Stimulated activated CD8-positive, alpha-beta memory T cell treated with anti-CD3 and anti-CD28 coated beads, Interleukin-7, amount 100 ng/mL, for 24 hours (primary cell): ENCODE measurements at places on chromosomes 4 and X.

- DNase-seq, result no peak
Measured at GRCh38 chr4:8464381-8464780, 23.8 kb downstream of the TRMT44 start.

DNA sequence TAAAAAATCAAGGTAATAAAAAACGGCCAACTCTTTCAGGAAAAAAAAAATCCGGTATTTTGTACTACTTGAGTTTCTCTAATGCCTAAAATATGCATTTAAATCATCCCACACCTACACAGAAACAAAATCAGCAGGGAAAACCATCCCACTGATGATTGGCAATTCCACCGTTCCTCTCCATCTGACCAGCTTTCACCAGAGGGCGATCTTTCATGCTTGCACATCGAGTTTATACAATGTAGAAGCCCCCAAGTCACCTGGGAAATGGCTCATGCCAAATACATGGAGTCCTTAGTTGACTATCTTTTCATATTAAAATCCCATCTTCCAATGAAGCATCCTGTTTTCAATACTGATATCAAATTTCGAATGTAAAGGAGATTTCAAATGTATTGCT, 69.2 kb downstream of the PTCHD1 start:
- DNase-seq, result no peak

DNA sequence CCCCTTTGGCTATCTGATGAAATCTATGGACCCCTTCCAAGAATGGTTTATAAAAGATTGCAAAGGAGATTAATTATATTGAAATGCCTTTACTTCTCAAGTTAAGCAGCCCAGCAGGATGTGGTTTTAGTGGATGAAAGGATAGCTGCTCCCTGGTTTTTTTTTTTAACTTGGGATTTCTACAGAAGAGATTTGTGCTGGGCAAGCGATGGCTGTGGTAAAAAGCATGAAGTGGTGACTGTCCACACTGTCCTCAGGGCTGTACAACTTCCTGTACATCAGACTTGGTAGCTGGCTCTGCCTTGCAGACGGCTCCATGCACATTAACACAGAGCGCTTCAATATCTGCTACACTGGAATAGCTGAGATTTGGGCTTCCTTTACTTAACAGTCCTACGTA, 321.7 kb downstream of the DHX15 start:
- DNase-seq, result no peak

GRCh38 chr4:147547314-147548056, 66.6 kb downstream of the EDNRA start:
- no peak for DNase-seq

GRCh38 chr4:104491481-104492182, 3.1 kb downstream of the CXXC4 start:
- DNase-seq, result no peak

- DNase-seq, result no peak
Measured at GRCh38 chrX:154991039-154991438, 31.5 kb downstream of the F8 start.

GRCh38 chrX:150774798-150775568, 81.8 kb downstream of the MTMR1 start:
- no peak for DNase-seq

GRCh38 chr4:177051473-177052060, 258.1 kb upstream of the NEIL3 start:
- DNase-seq, result no peak

DNA sequence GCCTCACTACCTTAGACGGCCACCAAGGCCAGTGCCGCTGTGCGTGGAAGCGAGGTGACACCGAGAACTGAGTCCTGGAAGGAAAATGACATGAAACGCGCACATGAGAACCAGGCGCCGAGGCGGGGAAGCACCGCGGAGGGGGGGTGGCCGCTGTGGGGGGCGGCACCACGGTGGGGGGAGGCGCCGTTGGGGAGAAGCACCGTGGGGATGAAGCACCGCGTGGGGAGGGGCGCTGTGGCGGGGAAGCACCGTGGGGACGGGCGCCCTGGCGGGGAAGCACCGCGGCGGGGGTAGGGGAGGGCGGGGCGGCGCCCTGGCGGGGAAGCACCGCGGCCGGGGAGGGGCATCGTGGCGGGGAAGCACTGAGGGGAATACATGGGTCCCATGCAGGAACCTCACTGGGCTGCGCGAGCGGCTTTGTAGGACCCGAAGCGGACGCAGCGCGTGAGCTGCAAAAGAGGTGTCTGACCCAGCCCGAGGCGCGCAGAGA, 28.0 kb downstream of the PPP2R3B start:
- DNase-seq, result no peak

GRCh38 chrX:68920561-68920960, 91.7 kb downstream of the EFNB1 start:
- no peak for DNase-seq

DNA sequence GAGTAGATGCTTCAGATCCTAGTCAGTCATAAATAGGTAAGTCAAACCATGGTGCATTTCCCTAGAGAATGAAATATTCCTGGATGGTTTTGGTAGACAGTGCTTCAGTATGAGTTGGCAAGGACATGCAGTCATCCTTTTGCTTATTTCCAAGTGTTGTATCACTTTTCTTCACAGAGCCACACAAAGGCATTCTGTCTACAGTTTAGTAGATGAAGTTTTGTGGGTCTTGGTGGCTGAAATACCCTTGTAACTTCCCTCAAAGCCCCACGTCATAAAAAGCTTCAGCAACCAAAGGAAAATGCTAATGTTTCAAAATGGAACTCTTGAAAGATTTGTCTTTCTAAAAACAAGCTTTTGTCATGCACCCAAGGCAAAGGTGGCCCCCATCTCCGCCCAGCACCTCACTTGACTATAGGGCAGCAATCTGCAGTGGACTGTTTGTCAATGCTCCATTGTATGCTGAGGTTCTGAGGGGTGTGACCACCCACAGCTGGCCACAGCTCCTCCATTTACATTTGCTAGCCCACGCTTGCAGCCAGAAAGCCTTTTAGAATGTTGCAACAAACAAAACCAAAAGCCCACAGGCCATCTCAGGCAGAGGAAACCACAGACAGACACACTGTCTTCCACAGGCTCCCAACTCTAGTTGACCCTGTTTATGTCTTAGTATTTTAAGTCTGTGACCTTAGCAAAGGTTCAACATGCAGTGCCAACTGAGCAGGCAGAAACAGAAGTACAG, 87.1 kb upstream of the FAM9C start:
- DNase-seq, result no peak

- DNase-seq, result peak; percentile 29
Measured at GRCh38 chrX:71103110-71103983, 3.2 kb downstream of the CXorf65 start.

GRCh38 chr4:15457406-15458201, 12.1 kb upstream of the CC2D2A start:
- no peak for DNase-seq

DNA sequence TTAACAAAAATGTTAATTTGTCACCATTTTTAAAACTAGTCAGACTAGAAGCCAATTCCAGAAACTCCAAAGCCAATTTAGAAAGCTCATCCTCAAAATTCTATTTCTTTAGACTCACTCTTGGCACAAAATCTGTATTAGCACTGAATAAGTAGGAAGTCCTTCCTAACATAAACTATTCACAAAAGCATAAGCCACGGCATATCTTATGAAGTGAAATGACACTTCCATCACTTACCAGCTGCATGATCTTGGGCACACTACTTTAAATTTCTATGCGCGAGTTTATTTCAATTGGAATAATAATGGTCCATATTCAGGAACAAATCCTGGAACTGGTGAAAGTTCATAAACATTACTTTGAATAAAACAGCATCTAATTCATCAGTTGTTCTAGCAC, 1544.0 kb downstream of the TECRL start:
- no peak for DNase-seq

GRCh38 chrX:76538860-76539259, 111.3 kb downstream of the MAGEE1 start:
- DNase-seq, result no peak

- DNase-seq, result no peak
Measured at GRCh38 chr4:148263802-148264201, 178.4 kb downstream of the NR3C2 start.

- peak; percentile 26 for DNase-seq
Measured at GRCh38 chr4:146243141-146243882, 29.0 kb downstream of the REELD1 start.

DNA sequence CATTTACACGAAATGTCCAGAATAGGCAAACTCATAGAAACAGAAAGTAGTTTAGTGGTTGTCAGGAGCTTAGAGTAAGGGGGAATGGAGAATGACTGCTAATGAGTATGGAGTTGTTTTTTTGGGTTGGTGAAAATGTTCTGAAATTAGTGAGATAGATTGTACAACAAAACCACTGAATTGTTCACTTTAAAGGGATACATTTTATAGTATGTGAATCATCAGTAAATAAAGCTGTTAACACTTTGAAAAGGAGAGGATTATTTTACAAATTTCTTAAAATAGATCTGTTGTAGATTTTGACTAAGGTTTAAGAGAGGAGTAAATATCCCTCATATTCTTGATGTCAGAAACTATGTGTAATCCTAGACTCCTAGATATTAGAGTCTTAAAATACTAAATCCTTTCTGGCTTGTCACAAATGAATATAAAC, 82.7 kb downstream of the RAPGEF2 start:
- DNase-seq, result no peak
